ENCODE measurements at places on chromosomes 1 and 21.

GRCh38 chr1:245235156-245235555 is 80.4 kb downstream of the KIF26B start:
- no peak for DNase-seq

DNA sequence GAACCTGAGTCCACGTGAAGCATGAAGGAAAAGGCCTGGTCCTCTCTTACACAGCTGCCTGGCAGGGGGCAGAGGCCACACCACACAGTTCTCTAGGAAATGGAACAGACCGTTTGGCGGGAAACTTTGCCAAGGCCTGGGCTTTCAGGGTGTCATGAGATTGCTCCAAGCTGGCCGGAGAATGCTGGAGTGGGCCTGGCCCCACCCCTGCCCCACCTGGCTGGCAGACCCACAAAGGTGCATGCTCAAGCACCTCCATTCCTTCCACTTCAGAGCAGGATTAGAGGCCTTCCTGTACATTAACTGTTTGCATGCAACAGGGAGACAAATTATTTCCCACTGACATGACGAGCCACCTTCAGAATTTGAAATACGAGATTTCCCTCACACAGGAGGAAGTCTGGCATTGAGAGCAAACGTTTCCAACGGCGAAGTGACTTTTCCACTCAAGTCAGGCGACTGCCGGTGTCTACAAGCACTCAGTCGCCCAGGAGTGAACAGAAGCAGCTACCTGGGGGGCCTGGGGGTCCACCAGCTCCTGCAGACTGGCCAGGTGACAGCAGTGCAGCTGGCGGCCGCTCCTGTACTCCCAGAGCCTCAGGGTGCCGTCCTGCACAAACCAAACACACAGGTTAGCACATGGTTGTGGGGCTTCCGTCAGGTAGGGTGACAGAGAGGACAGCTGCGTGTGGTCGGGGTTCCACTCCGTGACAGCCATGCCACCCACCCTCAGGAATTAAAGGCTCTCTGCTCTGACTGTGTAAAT is 24.0 kb downstream of the WDR4 start:
- DNase-seq = no peak

DNA sequence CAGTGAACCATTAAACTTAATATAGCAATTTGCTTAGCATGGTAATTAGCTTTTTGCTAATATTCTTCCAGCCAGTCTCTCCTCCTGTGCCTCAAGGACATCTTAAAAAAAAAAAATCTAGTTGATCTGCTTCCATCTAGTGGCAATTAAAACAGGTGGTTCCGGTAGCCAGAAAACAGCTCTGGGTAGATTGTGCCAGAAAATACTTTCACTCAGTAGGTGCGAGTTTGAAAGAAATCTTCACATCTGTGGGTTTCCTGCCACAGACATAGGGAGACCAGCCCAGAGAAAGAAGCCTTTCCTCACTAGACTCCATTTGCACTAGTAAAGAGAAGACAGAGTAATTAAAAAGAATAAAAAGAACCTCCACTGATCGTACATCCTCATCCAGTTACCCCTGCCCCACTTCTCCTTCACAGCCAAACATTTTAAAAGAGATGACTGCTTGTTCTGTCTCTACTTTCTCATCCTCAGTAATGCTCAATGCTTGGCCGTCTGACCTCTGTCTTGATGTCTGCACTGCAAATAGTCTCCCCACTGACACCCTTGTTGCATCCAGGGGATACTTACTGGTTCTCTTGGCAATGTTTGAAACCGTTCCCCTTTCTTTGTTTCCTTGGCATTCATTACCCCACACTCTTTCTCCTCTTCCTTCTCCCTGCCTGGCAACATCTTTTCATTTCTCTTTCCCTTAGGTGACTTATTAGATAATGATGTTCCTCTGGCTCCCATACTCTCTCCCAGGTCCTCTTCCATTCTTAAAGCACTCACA is 16.9 kb downstream of the SELL start:
- no peak for DNase-seq

DNA sequence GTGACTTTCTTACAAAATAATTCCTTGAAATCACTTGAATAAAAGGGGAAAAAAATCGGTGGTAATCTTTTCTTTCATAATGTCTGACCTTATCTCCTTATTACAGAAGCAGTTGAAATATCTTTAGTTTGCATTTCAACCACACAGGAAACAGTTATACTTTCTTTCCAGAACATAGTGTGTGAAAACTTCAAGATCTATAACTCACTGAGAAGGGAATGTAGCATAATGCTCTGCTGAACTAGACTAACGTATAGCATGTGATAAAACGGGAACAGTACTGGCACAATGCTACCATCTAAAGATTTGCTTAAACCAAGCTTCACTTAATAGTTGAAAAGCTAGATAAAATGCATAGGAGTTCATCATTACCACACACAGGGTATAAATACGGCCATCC is 45.0 kb downstream of the VAV3 start:
- DNase-seq = no peak

- no peak for DNase-seq
Measured at GRCh38 chr1:114292835-114293234, 139.2 kb upstream of the SYT6 start.

Measured in amniotic stem cell (primary cell).